ENCODE measurements at places on chromosomes 6 and 20.
A peak's percentile ranks its signal among the peaks of the same experiment; 100 is the strongest.

DNA sequence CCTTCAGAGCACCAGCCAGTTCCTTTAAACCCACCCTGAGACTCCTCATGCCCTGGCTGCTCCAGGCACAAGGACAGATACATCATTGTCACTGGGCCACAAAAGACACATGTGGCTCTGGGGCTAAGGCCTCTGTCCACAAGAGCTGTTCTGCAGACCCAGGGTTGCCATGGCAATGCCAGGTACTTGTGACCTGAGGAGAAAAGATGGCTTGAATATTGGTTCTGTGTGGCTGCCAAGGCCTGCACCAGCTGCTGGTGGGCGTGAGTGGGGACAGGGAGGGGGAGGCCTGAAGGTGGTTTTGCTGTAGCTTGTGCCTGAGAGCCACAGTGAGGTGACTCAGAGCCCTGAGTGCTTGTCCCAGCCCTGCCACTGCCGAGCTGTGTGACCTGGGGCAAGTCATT, 31.8 kb downstream of the SAYSD1 start:
- DNase-seq: no peak

- no peak for DNase-seq
Measured at GRCh38 chr20:44117296-44118184, 69.4 kb downstream of the JPH2 start.

DNA sequence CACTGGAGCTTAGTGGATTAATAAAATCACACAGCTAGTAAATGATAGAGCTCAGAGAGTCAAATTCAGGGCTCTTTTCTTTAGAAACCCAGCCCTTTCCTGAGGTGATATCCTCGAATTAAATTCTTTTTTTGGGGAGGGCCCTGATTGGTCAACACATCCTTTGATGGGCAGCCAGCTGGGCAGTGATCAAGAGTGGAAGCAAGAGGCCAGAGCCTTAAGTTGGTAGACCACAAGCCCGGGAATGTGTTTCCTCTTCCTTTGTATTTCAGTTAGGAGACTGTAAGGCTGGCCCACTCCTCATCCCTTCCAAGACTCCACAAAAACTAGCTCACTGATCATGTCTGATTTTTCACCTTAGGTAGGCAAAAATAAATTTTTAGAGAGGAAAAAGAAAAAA, 640.5 kb downstream of the DHX35 start:
- no peak for DNase-seq

- no peak for DNase-seq
Measured at GRCh38 chr6:158865769-158866168, 46.6 kb upstream of the EZR start.

- DNase-seq: no peak
Measured at GRCh38 chr6:54640911-54641310, 205.7 kb upstream of the FAM83B start.

DNA sequence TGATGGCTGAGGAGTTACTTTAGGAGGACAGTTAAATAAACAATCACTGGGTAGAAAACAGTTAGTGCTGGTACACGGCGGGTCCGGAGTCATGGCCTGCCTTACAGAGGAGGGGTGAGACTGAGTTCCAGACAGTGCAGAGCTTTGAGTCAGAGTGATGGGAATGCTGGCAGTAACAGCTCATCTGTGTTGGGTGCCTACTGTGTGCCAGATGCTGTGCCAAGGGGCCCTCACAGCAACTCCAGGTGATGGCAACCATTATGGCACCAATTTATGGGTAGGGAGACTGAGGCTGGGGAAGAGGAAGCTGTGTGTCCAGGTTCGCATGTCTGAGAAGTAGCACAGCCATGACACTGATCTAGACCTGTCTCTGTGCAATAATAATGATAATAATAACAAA, 132.6 kb downstream of the CEBPB start:
- DNase-seq: no peak

DNA sequence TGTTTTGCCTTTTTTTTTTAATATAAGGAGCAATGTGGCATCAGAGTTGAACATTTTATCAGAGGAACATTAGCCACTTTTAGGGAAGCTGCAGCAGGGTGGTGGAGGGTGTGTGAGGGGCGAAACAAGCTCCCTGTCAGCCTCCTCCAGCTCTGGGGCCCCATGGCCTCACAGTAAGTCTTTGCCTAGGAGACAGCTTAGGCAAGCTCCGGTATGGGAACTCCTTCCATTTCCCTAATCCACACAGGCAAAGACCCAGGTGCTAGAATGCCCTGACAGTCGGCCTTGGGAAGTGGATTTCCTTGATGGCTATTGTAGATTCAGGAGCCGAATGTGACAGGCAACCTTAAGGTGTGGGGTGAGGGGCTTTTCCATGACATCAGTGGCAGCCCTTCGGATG, 862 bp downstream of the PRND start:
- no peak for DNase-seq

DNA sequence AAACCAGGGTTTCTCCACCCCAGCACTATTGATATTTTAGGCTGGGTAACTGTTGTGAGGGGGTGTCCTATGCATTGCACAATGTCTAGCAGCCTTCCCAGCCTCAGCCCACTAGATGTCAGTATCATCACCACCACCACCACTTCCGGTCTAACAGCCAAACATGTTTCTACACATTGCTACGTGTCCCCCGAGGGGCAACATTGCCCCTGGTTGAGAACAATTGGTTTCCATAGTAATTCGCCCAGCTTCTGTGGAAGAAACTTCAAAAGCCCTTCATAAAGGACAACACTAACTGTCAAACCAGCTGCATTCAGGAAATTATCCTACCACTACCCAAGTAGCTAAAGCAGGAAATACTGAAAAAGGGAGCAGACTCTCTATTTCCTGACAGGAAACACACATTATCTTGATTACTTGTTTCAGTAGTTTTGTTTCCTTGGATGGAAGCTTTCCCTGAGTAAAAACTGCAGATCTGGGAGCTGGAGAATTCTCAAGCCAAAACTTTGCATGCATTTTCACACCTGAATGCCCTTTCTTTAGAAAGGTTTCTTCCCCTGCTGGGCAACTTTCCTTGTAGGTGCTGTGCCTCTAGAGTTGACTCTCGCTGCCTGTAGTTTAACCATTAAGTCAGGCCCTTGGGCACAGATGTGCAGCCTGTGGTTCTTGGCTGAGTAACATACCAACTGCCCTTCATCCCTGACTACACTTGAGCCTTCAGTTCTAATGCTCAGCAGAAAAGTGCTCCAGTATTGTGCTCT, 23.6 kb downstream of the PKHD1 start:
- peak; percentile 15 for DNase-seq

GRCh38 chr20:9280666-9281065, 211.8 kb downstream of the PLCB4 start:
- DNase-seq: no peak

DNA sequence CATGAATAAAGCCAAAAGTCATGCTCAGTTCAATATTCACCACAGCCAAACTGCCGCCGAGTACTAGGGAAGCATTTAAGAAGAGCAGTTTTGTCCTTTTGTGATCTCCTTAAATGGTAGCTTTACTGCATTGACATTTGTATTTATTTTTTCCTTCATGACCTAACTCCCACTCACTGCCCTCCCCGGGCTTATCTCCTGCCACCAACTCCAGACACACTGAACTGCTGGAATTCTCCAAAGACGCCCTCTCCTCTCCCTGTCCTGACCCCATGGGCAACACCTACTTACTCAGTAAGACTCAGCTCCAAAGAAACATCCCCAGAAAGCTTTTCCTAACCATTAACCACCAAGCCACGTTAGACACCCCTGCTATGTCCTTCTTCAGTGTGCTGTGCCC, 48.5 kb upstream of the CNKSR3 start:
- DNase-seq: no peak

GRCh38 chr20:51978070-51978501, 175.8 kb upstream of the SALL4 start:
- DNase-seq: no peak

DNA sequence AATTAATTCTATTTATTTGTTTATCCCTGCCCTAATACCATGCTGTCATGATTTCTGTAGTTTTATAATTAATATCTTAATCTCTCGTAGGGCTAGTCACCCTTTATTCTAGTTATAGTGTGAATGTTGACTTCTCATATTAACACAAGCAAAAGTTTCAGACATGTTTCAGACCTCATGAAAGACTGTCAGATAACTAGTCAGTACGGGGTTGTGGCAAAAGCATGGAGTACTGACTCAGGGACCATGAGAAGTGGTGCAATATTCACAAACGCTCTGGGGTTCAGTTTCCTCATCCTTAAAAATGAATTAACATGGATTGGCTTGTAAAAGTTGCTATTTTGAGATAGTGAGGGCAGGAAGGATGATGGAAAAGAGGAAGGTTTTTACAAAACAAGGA, 148.9 kb downstream of the TMEM200A start:
- DNase-seq: no peak

DNA sequence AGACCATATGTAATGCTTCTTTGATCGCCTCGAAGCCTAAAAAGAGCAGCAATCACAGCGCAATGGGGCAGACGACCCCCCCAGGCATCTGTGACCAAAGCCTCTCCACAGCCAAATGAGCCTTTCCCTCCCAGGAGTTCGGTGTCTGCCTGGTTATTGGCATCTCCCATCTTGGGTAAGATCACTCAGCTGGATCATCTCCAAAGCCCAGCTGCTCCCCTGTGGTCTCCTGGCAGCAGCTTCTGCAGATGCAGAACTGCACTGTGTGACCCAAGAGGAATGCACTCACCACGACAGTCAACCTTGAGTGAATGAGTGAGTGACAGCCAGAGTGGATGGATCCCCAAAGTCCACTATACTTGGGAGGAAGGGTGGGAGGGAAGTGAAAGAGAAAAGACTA, 44.8 kb upstream of the IYD start:
- no peak for DNase-seq

DNA sequence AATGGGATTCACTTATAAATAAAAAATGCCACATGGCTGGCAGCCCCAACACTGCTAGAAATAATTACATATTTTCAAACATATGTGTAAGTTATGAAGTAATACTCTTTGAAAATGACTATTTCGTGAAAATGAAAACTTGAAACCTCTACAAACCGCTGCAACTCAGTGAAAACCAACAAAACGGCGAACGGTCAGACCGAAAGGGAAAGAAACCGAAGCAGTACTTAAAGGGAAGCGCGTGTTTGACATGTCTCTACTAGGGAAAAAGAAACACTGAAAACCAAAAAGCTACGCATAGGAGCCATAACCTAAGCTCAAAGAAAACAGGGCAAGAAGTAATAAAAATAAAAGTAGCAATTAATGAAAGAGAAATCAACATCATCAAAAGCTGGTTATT, 121.0 kb upstream of the GGTLC1 start:
- no peak for DNase-seq

DNA sequence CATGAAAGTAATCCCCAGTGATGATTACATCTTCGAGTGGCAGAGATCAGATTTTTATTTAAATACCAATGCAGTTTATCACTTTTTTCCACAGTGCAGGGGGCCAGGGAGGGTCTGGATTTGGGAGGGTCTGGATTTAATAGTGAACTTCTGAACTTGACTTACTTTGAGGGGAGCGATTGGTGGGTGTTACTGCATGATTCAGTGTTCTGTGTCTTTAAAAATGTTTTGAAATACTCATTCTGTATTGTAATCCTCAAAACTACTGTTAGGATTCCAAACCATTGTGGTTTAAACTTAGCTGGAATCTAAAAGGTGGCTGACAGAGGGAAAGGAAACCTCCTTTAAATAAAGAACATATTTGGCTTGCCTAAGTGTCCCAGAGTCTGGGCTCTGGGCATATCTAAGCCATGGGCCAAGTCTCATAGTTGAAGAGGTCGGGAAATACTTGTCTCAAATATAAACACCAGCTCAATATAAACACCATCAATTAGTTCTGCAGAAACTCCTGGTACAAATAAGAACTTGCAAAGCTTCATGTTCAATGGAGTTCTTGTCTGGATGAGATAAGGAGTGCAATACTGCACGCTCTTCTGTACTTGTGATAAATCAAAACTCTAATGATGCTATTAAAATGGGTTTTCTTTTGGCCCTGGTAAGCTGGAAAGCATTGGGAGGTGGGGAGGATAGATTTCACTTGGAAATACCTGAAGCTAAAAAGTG, 14.4 kb downstream of the JARID2 start:
- DNase-seq: no peak

DNA sequence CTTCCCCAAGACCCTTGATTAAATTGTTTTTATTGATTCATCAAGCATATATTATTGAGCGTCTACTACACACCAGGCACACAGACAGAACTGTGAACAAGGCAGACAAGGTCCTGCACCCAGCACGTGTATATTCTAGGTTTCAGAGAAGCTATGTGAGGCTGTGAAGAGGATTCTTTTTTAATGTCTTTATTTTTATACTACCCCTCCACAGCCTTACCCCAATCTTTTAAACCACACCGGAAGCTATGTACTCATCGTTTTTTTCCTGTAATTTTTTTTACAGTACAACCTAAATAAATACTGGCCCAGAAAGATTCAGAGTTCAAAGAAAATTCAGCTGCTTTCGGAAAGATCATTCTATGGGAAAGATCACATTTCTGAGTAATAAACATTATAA, 10.0 kb downstream of the SGK1 start:
- DNase-seq: no peak

- no peak for DNase-seq
Measured at GRCh38 chr6:160767647-160768019, 65.6 kb downstream of the PLG start.

GRCh38 chr6:136923954-136924673, 2.0 kb downstream of the SLC35D3 start:
- DNase-seq: no peak

DNA sequence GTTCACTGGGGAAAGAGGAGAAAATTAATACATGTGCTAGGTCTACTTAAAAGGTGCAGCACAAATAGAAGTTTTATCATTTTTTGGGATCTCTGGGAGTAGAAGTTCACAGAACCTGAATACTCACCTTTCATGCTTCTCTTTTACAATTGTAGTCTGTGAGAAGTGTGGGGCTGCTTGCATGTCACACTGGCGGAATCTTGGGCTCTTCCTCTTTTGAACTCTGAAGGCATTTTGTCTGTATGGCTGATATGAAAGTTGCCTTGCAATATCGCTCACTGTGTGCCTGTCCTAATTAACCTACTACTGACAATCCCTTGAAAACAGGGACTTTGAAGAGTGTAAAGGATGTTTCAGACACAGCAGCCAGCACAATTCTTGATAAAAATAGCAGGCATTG, 65.9 kb upstream of the CLDN20 start:
- DNase-seq: no peak

- no peak for DNase-seq
Measured at GRCh38 chr6:8064638-8065518, 689 bp upstream of the BLOC1S5 start.

GRCh38 chr20:16803965-16804792, 56.0 kb downstream of the OTOR start:
- peak; percentile 25 for DNase-seq

GRCh38 chr6:26103141-26103769, 16.0 kb downstream of the HFE start:
- DNase-seq: no peak
